D341Med (cell line): ENCODE measurements at places on chromosomes 3 and 15.
A peak's percentile ranks its signal among the peaks of the same experiment; 100 is the strongest.

DNA sequence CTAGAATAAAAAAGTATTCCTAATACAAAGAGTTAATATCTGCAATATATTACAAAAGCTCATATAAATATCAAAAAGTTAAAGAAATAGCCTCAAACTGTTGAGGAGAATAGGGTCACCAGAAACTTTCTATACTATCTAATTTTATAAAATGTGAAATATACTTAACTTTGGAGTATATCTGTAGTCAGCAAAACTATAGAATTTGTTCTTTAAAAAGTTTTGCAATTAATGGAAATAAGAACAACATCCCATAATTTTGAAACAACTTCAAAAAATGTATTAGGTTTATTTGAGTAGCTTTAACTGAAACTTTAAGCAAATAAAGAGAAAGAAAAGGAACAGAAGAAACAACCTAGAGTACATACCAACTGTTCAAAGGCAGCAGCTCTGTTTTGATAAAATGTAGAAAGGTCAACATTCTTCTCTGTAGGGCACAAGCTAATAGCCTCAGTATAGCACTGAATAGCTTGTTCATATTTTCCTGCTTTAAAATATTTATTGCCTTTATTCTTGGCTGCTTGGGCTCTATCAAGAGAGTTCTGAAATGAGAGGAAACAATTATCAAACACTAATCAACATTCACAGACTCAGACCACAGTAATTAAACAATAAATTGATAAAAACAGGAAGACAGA, 14.3 kb downstream of the TOMM70 start:
- DNase-seq: no peak

GRCh38 chr3:36911990-36912804, 32.7 kb downstream of the TRANK1 start:
- no peak for DNase-seq

DNA sequence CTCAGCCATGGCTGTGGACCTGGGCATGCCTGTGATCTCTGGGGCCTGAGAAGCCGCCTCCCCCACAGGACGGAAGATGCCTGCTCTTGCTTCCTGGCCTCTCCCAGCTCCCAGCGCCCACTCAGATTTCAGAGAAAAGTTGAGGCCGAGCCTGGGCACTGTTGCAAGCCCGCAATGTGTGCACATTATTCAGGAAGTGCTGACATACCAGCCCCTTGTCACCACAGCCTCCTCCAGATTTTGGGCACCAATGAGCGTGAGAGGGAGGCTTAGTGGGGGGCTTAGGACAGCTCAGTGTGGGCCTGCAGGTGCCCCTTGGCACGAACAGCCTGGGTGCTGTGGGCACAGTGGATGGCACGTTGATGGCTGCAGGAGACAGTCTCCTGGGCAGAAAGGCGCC, 1400.9 kb upstream of the ALCAM start:
- no peak for DNase-seq

- no peak for DNase-seq
These were observed 39.8 kb upstream of the TRA2B start for GRCh38 chr3:185977679-185978040.

GRCh38 chr15:31049111-31049510, 52.4 kb downstream of the TRPM1 start:
- DNase-seq: no peak

DNA sequence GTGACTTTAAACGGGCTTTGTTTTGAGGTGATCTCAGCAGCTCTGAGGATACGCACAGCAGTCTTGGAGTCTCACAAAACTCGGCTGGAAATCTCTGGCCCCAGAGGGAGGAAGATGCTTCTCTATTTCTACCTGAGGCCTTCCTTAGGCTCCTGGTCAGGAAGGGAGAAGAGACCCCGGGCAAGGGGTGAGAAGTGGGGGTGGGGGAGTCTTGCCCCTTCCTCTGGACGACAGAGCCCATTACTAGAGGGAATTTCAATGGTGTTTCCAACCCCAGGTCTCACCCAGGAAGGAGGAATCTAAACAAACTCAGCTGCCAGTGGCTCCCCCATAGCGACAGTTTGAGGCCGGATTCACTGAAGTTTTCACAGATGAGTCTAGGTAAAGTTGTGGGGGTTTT, 37.4 kb upstream of the PCSK6 start:
- no peak for DNase-seq

GRCh38 chr3:149559525-149559924, 85.0 kb downstream of the TM4SF4 start:
- no peak for DNase-seq

DNA sequence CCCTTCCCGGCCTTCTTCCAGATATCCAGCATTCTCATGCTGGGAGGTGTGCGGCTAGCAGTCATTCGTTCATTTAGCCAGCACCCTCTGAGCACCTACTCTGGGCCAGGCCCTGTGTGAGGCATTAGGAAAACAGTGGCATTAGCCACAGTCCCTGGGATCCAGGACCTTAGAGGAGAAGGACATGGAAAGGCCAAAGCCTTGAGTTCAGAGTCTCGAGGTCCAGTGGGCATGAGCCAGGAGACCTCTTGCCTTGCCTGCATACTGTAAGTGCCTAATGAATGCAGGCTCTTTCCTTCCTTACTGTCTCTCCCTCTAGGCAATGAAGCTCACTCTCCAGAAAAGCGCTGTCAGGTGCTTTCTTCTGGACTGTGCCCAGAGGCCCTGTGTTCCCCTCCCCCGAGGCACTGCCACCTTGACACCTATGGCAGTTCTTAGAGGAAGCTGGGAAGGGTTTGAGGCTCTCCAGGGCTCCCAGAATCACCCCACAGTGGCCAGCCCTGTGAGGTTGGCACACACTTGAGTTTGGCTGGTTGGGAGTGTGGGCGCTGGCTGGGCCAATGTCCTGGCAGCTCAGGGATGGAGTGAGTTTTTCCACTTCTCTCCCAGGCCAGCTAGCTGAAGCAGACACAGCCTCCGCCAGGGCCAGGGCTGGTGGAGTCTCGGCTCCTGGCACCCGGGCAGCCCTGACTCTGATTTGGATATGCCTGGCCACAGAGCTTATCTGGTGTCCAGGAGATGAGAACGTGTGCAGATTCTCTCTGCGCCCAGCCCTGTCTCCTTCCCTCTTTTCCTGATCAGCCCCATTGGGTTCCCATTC, 5.4 kb downstream of the CORO2B start:
- DNase-seq: no peak

- no peak for DNase-seq
These were observed 301.8 kb downstream of the LRTM1 start for GRCh38 chr3:54625805-54626787.

GRCh38 chr3:190514413-190515153, 698 bp downstream of the IL1RAP start:
- DNase-seq: peak; percentile 43

DNA sequence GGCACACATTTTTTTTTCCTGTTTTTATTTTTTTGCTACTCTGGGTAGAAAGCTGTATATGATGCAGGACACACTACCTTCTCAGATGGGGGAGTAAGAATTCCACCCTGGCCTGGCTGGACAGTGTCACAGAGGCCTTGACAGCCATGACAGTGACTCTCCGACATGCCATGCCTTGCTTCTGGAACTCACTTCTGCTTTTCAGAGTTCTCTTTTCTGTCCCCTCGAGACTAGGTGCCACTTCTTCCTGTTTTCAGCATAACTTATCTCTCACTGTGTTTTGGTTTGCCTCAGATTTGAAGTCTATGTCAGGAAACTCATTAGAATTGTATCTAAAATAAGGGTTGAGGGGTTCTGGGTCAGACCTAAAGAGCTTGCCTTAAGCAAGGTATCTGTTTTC, 69.1 kb upstream of the SEC13 start:
- DNase-seq: no peak

DNA sequence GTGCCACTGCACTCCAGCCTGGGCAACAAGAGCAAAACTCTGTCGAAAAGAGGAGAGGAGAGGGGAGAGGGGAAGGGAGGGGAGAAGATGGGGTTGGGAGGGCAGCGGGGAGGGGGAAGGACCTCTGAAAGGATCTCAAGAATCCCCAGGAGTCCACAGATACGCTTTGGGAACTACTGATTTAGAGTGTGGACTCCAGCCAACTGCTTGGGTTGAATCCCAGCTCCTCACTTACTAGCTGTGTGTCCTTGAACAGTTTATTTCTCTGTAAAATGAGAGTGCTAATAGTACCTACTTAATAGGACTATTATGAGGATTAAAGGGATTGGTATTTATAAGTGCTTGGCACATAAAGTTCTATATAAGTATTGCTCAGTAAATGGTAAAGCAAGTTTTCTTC, 45.0 kb upstream of the FAH start:
- peak; percentile 15 for DNase-seq

GRCh38 chr3:150372320-150372719, 35.8 kb upstream of the TSC22D2 start:
- DNase-seq: no peak

DNA sequence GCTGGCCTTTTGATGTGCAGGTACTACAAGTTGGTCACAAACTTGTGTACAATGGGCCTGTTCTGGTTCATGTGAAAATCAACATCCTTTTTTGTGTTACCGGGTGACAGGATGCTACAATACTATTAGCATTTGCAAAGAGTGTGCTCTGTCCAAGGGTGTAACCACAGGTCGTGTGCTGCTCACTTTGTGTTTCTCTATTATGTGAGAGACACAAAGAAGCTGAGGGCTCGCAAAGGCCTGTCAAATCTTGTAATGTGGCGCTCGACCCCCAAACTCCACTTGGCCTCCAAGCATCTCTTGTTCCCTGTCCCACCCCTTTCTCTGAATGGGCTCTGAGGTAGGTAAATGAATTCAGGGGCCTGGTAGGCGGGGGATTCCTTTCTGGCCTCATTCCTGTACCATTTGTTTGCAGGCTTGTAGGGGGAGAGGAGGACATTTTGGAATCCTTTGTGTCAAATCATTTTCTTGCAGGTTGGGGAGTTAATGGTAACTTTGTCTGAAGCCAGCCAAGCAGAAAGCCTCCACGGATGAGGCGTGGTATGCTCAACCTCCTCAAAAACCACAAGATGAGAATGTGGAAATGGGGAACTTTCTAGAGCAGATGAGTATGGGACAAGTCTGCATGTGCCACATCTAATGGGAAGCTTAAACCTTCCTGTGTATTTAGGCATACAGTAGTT, 109.1 kb downstream of the OPA1 start:
- DNase-seq: no peak

DNA sequence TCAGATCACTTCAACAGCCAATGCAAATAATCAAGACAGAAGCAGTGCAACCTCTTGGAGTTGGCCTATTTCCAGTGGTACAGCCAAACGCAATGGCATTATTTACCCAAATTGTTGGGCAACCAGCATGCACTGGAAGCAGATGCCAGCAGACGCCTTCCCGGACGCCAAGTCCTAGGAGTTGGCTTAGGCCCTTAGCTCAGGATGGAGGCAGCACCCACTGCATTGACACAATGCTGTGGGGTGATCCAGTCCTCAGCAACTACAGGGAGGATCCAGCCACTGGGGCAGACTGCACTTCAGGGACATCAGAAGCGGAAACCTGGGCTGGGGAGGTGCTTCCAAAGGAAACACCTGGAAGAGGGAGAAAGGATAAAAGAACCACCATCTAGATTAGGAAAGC, 290.4 kb downstream of the FAM43A start:
- no peak for DNase-seq

GRCh38 chr15:90149609-90150340, 47.5 kb upstream of the IDH2 start:
- DNase-seq: no peak

GRCh38 chr3:140249188-140249587, 314.2 kb downstream of the CLSTN2 start:
- DNase-seq: no peak

- peak; percentile 84 for DNase-seq
These were observed 3.6 kb upstream of the SMAD6 start for GRCh38 chr15:66698318-66698961.

DNA sequence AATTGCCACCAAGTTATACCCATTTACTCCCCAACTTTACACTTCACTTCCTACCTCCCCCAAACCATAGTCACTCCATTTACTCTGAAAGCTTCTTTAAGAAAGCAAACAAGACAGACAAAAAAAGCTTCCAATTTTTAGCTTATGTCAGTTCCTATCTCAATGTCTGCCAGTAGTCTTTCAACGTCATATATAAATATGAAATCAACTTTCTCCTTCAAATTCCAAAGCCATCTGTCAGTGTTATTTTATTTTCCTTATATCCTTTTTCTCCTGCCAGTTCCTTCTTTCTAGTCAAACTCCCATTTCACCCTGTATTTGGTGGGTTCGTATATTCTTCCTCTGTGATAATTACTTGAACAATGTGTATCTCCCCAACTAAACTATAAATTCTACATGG, 85.8 kb upstream of the CMC1 start:
- no peak for DNase-seq

DNA sequence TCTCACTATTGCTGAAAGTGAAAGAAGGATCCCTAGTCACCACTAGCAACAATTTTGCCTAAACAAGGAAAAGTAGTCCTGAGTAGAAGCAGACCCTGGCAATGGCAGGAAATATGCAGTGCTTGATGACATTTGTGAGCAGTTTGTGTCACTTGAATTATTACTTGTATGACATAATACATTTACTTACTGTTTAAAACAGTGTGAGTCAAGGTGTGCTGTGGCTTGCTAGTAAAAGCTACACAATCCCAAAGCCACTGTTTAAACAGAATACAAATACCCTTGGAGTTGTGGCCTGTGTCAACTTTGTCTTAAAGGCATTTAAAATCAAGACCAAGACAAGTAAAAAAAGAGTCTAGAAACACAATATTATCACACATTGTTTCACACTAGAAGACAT, 775.4 kb downstream of the ROBO1 start:
- no peak for DNase-seq

GRCh38 chr3:194253270-194253669, 97.9 kb downstream of the CPN2 start:
- DNase-seq: peak; percentile 13

GRCh38 chr3:169780742-169781141, 7.5 kb downstream of the MYNN start:
- DNase-seq: no peak

DNA sequence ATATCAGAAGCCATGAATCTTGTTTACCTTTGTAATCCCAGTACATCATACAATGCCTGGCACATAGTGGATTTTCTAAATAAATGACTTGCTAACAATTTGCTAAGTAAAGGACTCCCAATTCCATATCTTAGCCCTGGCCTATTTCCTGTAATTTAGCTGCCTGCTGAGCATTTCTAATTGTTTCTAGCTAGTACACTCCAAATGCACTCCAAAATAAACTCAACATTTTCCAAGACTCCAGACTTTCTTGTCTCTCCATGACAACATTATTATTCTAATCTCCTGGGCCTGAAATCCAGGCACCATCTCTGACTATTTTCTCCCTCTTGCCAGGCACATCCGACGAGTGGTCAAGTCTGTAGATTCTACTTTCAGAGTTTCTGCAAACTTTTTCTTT, 773.5 kb downstream of the SQOR start:
- no peak for DNase-seq

DNA sequence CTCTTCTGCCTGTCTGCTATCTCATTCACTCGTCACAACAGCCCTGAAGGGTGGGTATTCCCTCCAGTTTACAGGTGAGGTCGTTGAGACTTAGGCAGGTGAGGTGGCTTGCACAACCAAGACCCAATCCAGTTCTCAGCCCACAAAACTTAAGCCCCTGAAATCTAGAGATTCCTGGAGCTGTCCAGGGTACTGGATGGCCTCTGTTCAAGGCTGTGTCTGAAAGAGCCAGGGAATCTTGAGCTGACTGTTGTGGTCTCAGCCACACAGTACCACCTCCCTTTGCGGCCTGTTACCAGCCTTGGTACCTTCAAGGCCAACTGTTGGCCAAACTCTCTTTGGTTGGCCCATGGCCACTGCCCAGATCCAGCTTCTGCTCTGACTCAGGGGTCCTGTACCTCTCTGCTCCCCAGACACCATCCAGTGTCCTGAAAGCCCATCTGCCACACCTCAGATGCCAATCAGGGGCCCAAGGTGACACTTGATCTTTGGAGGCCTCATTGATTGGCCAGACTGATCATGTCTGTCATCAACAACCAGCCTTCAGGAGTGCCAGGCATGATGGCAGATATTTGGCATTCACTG, 10.9 kb upstream of the FAM107A start:
- no peak for DNase-seq

GRCh38 chr15:74272812-74273211, 36.7 kb downstream of the CCDC33 start:
- no peak for DNase-seq
